ENCODE measurements at places on chromosomes 3 and 15.
A peak's percentile ranks its signal among the peaks of the same experiment; 100 is the strongest.

DNA sequence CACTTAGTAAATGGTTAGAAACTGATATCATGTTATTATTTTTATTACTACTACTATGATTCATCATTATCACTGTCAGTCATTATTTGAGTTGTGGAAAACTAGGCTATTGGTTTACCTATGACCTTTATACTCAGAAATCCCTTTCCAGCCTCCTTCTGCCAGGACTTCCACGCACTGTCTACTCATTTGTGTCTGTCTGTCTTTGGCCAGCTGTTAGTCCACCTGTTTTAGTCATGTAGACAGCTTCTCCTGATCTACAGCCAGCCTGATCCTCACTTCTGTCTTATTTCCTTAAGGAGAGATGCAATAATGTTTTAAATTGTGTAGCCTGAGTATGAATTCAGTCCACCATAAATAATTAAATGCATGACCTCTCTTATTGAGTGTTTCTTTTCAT, 162.8 kb downstream of the EPHA3 start:
- no peak for DNase-seq

DNA sequence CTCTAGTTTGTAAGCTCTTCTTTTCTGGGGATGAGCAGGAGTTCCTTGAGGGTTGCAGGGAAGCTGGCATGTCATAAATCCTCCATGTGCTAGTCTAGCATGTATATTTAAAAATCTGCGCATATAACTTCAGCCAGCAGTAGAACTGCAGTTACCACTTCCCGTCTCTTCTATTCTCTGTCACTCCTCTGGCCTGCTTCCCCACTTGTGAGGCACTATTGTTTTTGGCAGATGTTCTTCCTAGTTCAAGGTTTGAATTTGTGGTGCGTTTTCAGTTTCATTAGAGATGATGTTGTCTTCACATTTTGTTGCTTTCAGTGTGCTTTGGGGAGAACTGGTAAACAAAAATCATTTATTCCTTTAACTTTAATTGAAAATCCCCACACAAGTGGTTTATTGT, 169.1 kb upstream of the ZPLD1 start:
- DNase-seq, result no peak

DNA sequence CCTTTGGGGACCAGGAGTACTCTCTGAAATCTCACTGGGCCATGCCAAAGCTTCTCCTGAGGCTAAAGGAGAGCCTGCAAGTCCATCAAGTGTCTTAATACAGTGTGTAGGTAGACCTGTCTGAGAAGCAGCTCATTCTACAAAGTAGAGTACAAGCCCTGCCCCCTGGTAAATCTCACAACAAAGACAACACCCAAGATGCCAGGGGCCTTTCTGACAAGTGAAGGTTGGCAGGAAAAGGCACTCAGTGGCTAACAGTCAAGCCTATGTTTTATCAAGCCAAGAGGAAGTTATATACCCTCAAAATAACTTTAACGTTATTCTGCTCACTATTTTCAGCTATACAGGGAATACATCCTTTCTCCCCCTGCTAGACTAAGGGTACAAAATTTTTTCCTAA, 58.3 kb downstream of the NMNAT3 start:
- no peak for DNase-seq

DNA sequence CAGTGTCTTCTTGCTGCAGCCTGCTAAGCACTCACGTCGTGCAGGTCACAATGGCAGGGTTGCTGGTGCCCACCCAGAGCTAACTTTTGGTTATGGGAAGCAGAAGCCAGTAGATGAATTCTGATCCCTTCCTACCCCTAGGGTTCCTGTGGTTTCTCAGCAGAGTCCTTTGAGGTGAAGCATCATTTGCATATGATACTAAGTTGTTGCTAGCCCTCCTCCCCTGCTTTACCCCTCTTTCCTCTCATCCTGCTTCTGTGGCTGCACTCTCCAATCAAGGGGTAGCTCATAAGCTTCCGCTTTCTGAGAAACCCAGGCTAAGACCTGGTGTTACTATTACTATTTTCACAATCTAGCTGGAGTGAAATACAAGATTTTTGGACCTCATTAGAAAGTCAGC, 22.1 kb upstream of the HEG1 start:
- no peak for DNase-seq

- no peak for DNase-seq
Measured at GRCh38 chr3:143041903-143042302, 40.5 kb downstream of the U2SURP start.

DNA sequence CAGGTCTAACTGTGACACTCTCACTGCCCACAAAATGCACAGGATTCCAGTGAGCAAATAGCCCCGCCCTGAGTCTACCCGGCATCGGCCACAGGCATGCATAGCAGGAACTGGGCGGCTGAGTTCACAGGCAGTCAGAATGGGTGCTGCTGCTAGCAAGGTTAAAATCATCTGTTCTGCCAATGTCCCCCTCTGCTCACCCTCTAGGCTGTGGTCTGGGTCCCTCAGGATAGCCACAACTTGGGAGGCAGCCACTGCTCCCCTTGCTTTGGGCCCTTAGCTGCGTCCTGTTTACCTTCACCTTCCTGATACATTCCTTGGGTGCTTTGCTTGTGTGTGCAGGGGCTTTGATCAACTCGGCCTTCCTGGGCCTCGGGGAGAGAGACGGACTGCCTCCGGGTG, 232.9 kb upstream of the RGMA start:
- no peak for DNase-seq

DNA sequence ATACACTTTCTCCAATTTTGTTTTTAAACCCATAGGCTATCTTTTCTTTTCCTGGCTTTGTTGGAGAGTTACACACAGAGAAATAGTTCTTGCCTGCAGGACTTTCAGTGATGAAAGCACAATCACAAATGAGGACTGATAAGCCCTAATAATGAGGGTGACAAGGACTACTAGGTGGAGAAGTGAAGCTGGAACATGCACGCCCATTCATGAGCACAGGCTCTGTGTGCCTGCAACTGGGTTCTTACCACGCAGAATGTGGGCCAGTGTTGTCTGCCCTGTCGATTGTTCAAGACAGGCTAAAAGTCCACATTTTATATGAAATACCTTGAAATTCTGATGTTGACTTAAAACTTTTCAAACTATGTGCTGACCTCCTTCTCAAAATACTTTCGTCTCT, 162.3 kb upstream of the STRIT1 start:
- no peak for DNase-seq

GRCh38 chr15:46322753-46323152, 687.9 kb downstream of the SQOR start:
- no peak for DNase-seq

- no peak for DNase-seq
Measured at GRCh38 chr3:108098003-108098370, 7.2 kb upstream of the CD47 start.

DNA sequence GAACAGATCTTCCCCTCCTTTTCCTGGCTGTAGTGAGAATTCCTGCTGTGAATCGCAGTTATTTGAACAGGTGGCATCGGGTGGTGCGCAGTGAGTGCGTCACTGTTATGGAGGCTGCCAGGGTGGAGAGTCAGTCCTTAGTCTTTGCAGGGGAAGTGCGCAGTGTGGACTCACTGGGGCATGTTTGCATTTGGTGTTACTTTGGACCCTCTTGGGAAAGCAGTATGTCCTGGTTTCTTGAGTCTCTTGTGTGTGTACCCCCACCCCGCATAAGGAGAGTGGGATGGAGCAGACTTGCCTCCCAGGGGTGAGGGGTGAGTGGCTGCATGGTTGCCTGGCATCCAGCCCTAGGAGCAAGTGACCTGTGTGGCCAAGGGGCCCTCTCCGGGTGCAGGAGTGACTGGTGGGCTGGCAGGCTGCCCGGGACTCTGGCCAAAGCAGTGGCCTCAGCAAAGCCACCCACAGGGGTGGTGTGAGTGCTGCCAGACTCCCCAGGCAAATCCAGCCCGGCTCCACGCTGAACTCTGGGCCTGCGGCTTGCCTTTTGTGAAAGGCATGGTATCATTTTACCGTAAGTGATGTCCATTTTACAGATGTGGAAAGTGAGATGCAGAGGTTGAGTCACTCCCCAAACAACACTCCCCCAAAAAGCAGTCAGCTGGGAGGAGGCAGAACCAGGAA, 46.4 kb downstream of the DNASE1L3 start:
- no peak for DNase-seq

GRCh38 chr3:176293276-176293675, 904.0 kb downstream of the TBL1XR1 start:
- DNase-seq, result no peak

DNA sequence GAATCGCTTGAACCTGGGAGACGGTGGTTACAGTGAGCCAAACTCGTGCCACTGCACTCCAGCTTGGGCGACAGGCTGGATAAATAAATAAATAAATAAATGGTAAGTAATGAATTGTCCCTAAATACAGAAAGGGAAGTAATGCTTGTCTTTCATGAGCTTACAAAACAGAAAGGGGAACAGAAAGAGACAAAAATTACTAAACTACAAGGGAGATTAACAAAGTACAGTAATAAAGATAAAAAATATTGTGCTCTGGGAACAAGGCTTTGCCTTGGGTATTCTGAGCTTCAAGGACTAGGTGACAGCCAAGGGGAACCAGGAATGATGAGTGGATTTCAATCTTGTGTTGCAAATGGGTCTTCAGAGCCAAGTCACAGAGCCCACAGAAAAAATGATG, 9.2 kb upstream of the HLTF start:
- DNase-seq, result no peak

DNA sequence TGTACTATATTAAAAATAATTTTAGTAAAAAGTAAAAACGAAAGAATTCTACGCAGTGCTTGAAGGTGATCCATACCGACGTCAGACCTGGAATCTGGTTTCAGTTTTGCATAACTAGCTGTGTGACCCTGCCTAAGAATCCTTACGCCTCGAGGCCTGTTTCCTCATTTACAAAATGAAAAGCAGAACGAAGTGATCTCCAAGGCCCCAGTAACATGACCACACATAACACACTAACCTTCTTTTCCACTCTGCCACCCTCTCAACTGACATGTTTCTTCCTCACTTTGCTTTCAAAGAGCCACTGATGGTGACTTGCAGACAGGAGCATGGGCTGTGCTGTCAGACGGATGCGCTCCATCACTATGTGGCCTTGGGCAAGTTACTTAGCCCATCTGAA, 4.8 kb downstream of the MESD start:
- no peak for DNase-seq

DNA sequence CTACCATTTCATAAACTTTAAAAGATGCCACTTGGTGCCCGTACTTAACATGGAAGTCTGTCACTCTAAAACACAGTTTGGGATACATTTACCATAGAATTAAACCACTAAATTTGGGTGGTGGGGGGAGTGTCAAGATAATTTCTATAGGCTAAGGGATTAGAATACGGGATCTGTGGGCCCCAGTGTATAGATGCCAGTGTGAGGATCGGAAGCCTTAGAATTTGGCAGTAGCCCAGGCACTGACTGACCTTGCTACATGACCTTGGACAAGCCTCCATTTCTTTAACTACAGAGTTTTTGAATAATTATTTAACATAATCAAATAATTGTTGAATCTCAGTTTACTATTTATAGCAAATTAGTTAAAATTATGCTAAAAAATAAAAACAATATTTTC, 76.3 kb upstream of the STRIT1 start:
- DNase-seq, result no peak

GRCh38 chr3:127794402-127794801, 27.9 kb downstream of the MGLL start:
- DNase-seq, result no peak

DNA sequence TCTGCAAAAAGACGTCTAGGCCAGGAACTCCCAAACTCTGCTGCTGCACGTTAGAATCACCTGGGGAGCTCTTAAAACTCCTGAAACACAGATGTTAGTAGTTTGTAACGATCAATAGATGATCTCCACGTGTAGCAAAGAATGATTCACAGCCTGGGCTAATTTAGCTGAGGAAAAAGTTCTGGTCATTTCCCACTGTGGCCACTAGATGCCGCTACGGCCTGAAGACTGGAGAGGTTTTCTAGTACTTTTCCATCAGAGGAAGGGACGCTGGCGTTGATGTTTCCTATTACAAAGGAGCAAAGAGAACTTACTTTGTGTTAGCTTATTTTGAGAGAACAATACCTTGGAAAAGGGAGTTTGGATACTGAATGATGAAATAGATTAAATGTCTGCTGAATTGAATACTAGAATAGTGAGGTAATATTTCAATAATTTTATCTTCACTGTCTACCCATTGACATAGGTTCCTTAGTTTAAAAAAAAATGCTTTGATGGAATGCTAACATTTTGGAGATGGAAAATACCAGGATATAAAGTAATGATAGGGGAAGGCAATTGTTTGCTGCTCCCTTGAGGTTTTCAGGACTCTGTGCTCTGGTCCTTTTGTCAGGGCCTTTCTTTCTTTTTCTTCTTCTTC, 159.1 kb downstream of the P3H2 start:
- peak; percentile 76 for DNase-seq

DNA sequence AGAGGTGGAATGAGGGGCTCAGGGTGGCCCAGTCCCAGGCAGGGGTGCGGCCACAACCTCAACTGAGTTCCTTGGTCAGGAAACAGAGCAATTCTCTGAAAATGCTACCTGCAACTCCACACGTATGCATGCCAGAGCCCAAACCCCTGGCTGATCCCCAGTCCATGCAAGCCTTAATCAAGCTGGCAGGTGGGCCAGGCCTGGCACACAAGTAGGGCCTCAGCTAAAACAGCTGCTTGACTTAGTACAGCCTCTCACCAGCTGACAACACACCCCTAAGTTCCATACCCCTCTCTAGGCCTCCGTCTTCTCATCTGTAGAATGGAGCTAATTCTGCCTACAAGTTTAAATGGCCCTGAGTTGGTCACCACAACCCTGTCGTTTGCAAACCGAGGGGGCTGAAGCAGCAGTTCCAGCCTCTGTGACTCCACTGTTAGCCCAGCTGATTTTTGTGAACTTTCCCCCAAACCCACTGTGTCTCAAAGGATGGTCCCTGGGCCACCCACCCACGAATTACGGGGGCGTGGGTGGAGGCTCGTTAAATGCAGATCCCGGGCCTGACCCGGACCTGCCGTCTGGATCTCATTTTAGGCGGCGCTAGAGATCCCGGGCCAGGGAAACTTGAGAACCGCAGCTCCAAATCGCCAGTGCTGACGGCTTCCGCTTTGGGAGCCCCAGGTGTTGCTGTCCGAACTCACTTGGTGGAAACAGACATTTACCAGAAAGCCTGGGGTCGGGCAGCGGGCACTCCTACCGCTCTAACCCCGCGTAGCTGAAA, 927 bp downstream of the CHDH start:
- DNase-seq, result peak; percentile 43

DNA sequence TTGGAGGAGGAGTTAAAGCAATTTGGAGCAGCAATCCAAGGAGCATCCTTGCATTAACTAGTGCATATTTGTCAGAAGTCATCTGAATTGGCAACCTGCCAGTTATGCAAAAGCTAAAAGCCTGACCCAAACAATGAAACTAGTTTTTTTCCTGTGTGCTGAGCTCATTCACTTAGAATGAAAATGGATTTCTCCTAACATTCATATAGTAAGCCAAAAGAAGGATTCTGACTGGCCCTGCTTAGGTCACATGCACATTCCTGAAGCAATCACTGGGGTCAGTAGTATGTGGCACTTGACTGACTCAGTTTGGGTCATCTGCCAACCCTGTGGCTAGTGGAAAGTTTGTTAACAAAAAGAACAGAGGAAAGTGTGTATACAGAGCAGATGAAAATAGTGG, 30.5 kb downstream of the OXSM start:
- DNase-seq, result peak; percentile 33

All from iPS DF 6.9 (cell line).